ENCODE measurements at places on chromosomes 5 and 9.

GRCh38 chr5:157059093-157059539 lies at the start of gene HAVCR1:
Gene HAVCR1 (minus strand): TSS chr5:157059116. CDS start chr5:157057943, 1,173 bp downstream.
- no peak for DNase-seq

- DNase-seq = no peak
Measured at GRCh38 chr5:14890846-14891245, 19.3 kb upstream of the ANKH start.

GRCh38 chr5:17229313-17229712 lies 11.9 kb downstream of the BASP1 start:
- DNase-seq = no peak

- DNase-seq = peak; percentile 79
Measured at GRCh38 chr5:57692582-57693487, 210.2 kb upstream of the ACTBL2 start.

- no peak for DNase-seq
Measured at GRCh38 chr5:102531506-102531905, 32.7 kb upstream of the SLCO6A1 start.
